NCI-H2029 (cell line): ENCODE measurements at places on chromosomes 3 and 15.

DNA sequence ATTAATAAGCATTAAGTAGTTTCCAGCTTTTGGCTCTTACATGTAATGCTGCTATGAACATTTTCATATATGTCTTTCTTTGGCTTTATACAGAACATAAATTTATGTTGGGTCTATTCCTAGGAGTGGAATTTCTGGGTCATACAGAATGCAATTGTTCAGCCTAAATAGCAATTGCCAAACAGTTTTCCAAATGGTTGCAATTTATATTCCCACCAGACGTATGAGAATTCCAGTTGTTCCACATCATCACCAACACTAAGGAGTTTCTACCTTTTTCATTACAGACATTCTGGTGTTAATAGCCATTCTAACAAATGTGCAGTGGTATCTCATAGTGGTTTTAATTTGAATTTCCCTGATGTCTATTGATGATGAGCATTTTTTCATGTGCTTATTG is 160.1 kb upstream of the TMC3 start:
- no peak for DNase-seq

DNA sequence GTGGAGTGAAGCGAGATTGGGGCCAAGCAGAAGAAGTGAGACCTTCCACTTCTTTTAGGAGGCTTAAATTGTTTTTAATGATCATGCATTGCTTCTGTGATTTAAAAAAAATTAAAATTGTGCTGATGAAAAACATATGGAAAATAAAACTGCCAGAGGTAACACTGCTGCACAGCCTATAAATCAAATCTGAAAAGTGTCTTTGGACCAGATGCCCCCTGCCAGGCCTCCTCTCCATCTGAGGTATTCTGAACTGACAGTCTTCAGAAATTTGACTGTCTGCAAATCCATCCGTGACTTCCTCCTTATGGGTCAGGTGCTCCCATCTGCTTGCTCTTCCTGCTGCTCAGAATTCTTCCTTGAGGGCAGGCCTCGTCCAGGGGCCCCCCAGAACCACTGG is 108.5 kb upstream of the NR2E3 start:
- no peak for DNase-seq

GRCh38 chr15:86384186-86384585 is 304.5 kb downstream of the AGBL1 start:
- no peak for DNase-seq

DNA sequence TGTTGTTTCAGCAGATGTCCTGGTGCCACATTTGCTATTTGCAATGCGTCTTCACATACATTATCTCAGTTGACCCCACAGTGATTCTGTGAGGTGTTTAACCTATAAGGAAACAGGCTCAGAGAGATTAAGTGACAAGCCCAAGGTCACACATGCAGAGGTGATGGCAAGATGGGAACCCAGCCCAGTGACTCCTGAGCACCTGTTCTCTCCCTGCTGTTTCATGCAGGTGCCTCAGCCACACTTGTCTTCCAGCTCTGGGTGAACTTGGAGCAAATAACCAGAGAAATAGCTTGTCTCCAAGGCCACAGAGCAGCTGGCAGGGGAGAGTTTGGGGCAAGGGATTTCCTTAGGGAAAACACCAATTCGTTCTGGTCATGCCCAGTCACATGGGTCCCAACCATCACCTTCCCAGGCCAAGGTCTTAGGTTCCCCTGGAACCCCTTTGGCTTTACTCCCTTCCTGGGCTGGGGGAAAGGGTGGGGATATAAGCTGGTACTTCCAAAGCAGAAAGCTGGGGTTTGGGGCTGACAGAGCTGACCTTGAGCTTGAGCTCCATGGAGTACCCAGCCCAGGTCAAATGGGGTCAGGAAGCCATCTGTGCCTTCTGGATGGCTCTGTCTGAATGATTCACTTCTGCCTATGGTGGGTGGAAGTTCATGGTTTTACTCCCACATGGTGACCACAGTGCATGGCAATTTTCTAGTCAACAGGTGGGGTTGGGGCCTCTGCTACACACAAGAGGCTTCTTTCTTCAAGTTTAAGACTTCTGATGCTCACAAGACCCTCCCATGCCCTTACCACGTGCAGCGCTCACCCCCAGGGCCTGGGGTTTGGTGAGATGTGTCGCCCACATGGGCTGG is 22.4 kb downstream of the LIPC start:
- no peak for DNase-seq

GRCh38 chr15:98626153-98626552 is 22.2 kb upstream of the IGF1R start:
- no peak for DNase-seq

DNA sequence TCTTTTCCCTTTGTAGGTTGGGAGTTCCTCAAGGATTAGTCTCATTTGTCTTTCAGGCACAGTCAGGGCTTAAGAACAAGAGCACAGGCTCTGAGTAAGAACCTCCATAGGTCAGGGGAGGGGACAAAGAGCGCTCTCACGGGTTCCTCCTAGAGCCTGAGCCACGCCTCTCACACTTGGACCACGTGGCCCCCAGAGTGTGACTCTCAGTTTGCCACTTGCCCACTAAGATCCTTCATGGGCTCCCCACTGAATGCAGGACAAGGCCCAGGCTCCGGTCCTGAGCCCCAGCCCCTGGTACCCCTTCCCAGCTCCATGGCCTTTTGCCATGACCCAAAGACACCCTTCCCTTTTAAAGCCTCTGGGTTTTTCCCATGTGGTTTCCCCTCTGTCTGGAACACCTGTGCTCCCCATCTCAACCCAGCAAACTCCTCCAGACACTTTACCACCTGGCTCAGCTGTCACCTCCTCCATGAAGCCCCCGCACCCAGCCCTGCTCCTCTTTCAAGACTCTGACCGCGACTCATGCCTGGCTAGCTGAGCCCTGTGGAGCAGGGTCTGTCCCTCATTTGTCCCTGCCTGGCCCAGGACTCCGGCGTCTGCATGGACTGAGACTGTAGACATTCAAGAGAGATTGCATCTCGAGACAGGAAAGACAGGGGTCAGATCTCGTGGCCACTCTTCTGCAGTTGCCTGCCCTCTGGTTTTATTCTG is 32.7 kb downstream of the IQSEC1 start:
- no peak for DNase-seq

- DNase-seq, result no peak
Observed at GRCh38 chr3:66312039-66312438, 91.2 kb downstream of the SLC25A26 start.

- peak; percentile 10 for DNase-seq
Observed at GRCh38 chr15:95826412-95827195, 503.9 kb upstream of the NR2F2 start.

DNA sequence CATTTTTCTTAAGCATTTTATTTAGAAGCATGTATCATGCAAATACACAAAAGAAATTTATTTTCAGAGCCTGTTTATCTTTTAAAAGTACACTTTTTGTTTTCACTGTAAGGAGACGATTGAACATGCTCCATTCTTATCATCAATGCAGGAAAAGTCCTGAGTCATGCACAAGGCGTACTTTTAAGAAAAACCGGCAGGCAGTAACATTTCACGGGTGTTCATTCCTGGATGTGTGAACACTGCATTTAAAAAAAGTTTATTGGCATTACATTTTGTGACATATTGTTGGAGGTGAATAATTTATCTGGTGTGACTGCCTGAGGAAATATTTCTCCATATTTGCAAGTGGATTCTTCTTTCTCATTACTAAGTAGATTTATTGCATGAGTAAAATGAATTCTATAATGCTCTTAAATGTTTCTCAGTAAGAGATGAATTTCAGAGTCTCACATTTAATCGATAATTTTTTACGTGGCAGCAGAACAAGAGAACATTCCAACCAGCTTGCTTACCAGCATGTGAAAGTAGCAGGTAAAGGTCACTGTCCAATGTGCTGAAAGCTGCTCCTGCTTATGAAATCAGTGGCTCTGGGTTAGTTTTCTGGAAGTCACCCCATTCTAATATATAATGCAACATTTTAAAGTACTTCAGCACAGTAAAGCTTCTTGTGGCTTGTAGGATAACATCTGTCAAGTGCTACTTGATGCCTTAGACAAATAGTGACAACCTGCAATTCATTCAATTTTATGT is 87.0 kb downstream of the SV2B start:
- DNase-seq, result no peak

GRCh38 chr3:141489203-141489602 is 2.4 kb downstream of the RASA2 start:
- DNase-seq, result no peak

- no peak for DNase-seq
Observed at GRCh38 chr3:189529468-189529867, 101.7 kb upstream of the TP63 start.

DNA sequence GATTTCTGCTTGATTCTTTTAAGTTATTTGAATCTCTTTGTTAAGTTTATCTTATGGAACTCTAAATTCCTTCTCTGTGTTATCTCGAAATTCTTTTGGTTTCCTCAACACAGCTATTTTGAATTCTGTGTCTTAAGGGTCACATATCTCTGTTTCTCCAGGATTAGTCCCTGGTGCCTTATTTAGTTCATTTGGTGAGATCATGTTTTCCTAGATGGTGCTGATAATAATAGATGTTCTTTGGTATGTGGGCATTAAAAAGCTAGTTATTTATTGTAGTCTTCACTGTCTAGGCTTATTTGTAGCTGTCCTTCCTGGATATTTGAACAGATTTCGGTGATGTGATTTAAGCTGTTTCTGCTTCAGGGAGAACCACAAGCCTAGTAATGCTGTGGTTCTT is 615.6 kb upstream of the NECTIN3 start:
- no peak for DNase-seq

DNA sequence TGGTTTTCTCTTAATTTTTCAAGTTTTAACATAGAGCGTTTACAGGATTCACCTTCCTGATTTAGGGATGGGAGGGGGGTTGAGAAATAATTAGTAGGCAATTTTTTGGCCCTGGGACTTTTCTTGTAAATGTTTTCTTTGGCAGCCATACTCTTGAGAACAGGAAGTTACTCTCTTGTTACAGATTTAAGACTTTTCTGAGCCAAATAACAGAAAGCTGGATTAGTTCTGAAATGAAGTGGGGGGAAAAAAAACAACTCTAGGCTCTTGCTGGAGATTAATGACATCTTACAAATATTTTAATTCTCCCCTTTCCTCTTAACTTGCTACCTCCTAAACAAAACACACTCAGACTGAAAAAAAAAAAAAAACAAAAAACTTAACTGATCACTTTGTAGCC is 13.8 kb upstream of the POLR2M start:
- DNase-seq, result no peak

DNA sequence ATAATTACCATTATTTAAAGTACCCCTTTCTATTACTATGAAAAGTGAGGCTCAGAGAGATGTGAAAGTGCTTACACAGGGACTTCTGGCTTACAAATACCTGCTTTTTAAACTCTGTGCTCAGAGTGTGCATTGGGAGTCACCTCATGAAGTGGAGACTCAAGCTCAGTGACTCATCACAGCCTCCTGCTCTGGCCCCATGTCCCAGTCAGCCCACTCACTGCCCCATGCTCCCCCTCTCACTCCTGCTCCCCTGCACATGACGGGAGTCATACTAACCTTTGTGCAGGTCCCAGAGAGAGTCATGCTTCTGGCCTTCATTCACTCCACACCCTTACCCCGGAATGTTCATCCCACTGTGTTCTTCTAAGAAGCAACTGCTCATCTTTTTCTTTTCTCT is 20.2 kb downstream of the CCR1 start:
- no peak for DNase-seq

- no peak for DNase-seq
Observed at GRCh38 chr3:186166491-186167288, 57.8 kb upstream of the ETV5 start.

DNA sequence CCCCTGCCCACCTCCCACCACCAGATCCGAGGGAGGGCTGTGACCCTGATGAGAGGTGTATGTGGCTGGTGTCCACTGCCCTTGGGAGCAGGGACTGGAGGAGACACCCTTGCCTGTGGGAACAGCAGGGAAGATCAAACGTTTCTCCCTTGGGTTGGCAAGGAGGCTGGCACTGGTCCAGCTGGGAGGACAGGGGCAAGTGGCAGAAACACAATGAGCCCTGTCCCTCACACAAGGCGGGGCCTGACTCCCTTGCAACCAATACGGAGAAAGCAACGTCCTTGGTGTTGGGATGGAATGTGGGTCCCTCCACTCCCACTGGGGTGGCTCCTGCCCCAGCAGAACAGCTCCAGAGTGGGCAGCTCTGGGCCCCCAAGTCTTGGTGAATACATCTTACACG is 5.2 kb downstream of the HYAL2 start:
- no peak for DNase-seq

DNA sequence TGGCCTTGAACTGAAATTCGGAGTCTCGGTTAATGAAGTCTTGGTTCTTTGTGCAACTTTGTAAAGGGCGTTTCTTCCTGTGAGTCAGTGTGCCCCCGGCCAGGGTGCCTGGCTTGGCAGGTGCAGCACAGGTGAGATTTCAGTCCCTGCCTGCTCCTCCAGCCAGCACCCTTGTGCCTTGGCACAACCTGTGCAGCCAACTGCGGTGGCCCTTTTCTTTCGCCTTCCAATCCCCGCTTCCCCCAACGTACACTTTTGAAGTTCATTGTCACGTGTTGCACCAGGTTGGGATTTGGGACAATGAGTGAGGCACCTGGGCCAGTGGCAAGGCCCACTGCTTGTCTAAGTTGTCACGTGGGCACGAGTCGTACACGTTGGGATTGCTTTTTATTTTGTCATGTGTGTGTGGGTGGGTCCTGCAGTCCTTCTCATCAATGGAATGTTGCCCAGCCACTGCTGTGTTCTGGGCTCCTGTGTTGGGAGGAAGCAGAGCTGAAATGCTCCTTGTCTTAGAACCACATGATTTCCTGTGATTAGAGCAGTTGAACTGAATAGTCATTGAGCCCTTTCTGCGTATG is 242.9 kb upstream of the BHLHE40 start:
- DNase-seq, result no peak

GRCh38 chr3:26622621-26623418 is at the start of gene LRRC3B:
Gene LRRC3B (plus strand): TSS chr3:26622772. CDS start chr3:26709673, 86,901 bp downstream.
- DNase-seq, result no peak

DNA sequence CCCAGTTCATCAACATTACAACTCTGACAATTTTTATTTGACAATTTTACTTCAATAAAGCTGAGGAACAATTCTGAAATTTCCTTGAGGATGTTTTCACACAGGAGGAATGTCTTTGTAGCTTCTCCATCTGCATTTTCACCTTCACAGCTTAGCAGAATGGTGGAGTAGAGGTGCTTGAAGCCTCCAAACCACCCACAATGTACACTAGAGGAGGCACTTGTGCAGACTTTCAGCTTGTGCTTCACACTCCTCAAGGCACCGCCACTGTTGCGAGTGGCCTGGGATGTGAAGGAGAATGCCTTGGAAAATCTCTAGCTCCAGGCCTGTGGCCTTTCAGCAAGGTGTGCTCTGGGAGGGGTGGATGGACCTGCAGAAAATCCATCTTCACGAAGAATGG is 181.9 kb downstream of the EPHB1 start:
- no peak for DNase-seq

GRCh38 chr3:94362393-94362792 is 299.5 kb downstream of the NSUN3 start:
- DNase-seq, result no peak

- DNase-seq, result no peak
Observed at GRCh38 chr15:90870354-90871138, 2.2 kb downstream of the FURIN start.
